ENCODE measurements at places on chromosomes 1 and 21. TPM values are rescaled to one million over a fixed set of nuclear protein-coding genes. Genes with fewer than 3 reads are reported as not detected.

The OR10J1 gene
- polyA plus RNA-seq, result not detected

The TTC34 gene
- 2.1 TPM for polyA plus RNA-seq

The CDA gene
- 0.64 TPM for polyA plus RNA-seq

GRCh38 chr1:85461216-85461918, 3.6 kb downstream of the DDAH1 start:
- DNase-seq, result no peak

GRCh38 chr1:231160895-231161666, 777 bp upstream of the TRIM67 start:
- DNase-seq, result peak; percentile 9

DNA sequence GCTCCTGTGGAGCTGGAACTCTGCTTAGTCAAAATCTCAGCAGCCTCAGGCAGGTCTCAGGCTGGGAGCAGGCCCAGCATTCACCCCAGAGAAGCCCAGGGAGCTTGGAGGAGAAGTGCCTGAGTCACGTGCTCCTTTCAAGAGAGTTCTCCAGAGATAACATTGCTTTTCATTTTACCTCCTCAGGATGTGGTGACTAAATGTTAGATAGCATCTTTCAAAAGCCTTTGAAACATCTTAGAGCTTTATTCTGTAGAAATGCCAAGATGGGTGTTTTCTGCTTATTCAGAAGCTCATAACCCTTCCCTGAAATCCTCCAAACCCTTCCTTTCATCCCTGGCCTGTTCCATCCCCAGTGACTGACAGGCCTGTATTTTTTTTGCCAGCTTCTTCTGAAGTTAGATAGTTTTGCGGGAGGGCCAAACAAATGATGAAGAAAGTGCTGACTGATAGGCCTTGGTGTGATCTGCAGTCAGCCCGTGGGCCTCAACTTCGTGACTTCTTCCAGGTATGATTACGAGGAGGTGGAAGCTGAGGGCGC, 58.0 kb downstream of the PGM1 start:
- DNase-seq, result no peak

The PADI6 gene
- polyA plus RNA-seq, result 0.10 TPM

- DNase-seq, result no peak
Observed at GRCh38 chr1:234746798-234747196, 136.8 kb upstream of the IRF2BP2 start.

Measured in B cell (primary cell).